ENCODE measurements at places on chromosomes 16 and 17.

- peaks cover 8% of the 10 kb centered on the region for H3K36me3 ChIP-seq
- no peak for DNase-seq
- H3K4me3 ChIP-seq: peak overlapping the region; percentile 87
- peak overlapping the region; percentile 87 for H3K27ac ChIP-seq
Measured at GRCh38 chr17:51165680-51166197, 472 bp upstream of the NME2 start.

GRCh38 chr16:56684256-56684925, 2.1 kb downstream of the MT1X start:
- no peaks in the 10 kb centered on the region for H3K4me1 ChIP-seq
- H3K4me3 ChIP-seq: no peak overlapping the region
- DNase-seq: no peak
- H3K36me3 ChIP-seq: no peaks in the 10 kb centered on the region

DNA sequence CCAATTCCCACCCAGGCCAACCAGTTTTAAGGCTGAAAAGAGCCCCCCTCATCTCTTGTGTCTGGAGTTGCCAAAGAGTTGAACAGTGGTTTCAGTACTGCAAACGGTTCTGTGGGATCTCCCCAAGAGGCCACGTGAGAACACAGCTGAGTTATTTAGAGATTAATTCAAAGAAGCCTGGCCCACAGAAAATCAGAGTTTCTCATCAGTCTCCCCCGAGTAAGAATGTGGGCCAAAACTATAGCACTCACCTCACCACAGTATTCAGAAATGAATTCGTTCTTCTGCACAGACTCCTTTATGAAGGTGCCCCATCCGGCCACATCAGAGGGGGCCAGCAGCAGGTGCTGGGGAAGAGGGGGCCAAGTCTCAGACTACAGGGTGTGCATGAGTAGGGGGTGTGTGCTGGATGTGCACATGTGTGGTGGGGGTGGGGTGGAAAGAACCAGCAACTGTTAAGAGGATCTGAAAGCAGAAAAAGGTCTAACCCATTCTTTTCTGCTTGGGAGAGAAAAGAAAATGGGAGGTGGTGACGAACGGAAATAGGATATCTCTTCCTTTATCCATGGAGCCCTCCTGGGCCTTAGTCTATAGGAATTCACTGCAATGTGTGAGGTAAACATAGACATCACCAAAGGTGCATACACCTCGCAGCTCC, 22.6 kb downstream of the CNTNAP1 start:
- H3K4me1 ChIP-seq: peaks cover 18% of the 10 kb centered on the region
- no peak overlapping the region for H3K4me3 ChIP-seq
- peak overlapping the region; percentile 53 for H3K27ac ChIP-seq
- peak; percentile 51 for DNase-seq

GRCh38 chr16:17222871-17223401, 247.8 kb downstream of the XYLT1 start:
- no peak overlapping the region for H3K4me3 ChIP-seq
- H3K27me3 ChIP-seq: no peaks in the 10 kb centered on the region
- H3K36me3 ChIP-seq: no peaks in the 10 kb centered on the region

DNA sequence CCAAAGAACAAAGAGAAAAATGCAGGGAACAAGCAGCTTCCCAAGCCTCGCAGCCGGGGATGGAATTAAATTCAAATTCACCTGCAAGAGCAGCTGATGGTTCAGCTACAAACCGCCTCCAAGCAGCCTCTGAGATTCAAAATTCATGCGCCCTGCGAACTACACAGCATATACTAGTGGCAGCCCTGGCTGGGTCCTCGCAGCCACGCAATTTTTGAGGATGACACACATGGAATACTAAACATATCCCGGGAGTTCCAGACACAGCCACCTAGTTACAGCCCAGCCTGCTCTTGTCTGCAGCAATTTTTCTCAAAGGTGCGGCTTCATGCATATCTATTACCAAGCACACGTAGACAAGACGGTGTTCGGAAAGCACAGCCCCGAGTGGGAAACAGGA, 35.9 kb upstream of the KIFC3 start:
- H3K4me3 ChIP-seq: no peak overlapping the region
- H3K27me3 ChIP-seq: no peaks in the 10 kb centered on the region
- no peaks in the 10 kb centered on the region for H3K4me1 ChIP-seq
- DNase-seq: no peak
- H3K27ac ChIP-seq: no peak overlapping the region
- H3K36me3 ChIP-seq: no peaks in the 10 kb centered on the region

DNA sequence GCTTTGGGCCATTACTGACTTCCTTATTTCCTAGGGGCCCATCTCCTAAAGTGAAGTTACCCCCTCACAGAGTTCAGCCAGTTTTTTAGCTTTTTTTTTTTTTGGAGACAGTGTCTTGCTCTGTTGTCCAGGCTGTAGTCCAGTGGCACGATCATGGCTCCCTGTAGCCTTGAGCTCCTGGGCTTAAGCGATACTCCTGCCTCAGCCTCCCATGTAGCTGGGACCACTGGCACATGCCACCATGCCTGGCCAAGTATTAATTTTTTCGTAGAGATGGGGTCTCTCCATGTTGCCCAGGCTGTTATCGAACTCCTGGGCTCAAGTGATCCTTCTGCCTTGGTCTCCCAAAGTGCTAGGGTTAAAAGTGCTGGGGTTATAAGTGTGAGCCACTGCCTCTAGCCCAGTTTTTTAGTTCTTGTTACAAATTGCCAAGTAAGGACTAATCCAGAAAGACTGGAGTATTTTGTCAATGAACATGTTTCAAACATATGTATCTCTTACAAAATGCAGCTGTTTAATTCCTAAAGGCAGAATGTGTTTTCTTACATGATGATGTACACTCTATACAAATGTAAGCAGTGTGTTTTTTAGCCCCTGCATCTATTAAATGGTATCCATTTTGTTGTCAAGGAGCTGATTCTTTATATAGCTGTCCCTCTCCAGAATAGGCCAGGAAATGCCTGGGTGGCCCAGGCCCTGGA, 49.1 kb upstream of the IL34 start:
- no peaks in the 10 kb centered on the region for H3K4me1 ChIP-seq
- no peaks in the 10 kb centered on the region for H3K27me3 ChIP-seq
- DNase-seq: no peak
- no peaks in the 10 kb centered on the region for H3K36me3 ChIP-seq

- H3K27me3 ChIP-seq: no peaks in the 10 kb centered on the region
- H3K4me3 ChIP-seq: no peak overlapping the region
- no peaks in the 10 kb centered on the region for H3K4me1 ChIP-seq
- no peak for DNase-seq
- H3K36me3 ChIP-seq: no peaks in the 10 kb centered on the region
Measured at GRCh38 chr17:12081720-12082119, 61.0 kb downstream of the MAP2K4 start.

DNA sequence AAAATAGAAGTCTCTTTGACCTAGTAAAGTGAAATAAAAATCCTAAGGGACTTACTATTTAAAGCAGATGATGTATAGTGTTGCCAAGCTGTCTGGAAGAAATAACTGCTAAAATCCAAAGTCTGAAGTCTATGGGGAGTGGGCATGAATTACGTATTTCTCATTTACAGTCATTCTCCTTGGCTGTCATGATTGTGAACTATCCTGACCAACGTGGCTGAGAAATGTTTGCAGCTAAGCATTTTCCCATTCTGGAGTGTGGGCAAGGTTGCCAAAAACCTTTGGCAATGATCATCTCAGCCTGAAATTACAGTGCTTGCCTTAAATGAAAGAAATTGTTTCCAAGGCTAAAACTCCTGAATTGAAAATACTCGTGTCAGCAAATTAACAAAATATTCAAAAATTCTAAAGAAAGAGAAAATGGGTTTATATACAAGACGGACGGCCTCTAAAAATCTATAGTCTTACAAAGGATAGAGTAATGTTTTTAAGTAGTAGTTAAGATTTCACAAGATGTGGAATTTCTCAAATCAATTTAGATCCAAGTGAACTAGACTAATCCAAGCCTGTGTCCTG, 77.0 kb downstream of the CACNG1 start:
- DNase-seq: no peak
- no peaks in the 10 kb centered on the region for H3K4me1 ChIP-seq
- no peaks in the 10 kb centered on the region for H3K27me3 ChIP-seq
- no peak overlapping the region for H3K4me3 ChIP-seq
- H3K36me3 ChIP-seq: peaks cover 9% of the 10 kb centered on the region
- H3K27ac ChIP-seq: no peak overlapping the region

GRCh38 chr16:53559270-53559951, 56.4 kb upstream of the AKTIP start:
- no peak overlapping the region for H3K4me3 ChIP-seq
- H3K4me1 ChIP-seq: no peaks in the 10 kb centered on the region
- no peaks in the 10 kb centered on the region for H3K36me3 ChIP-seq
- no peaks in the 10 kb centered on the region for H3K27me3 ChIP-seq

- peak overlapping the region; percentile 74 for H3K4me3 ChIP-seq
- H3K4me1 ChIP-seq: peaks cover 17% of the 10 kb centered on the region
- DNase-seq: no peak
- no peaks in the 10 kb centered on the region for H3K27me3 ChIP-seq
- no peaks in the 10 kb centered on the region for H3K36me3 ChIP-seq
- no peak overlapping the region for H3K27ac ChIP-seq
Measured at GRCh38 chr17:28745786-28746411, 2.1 kb downstream of the TRAF4 start.

- H3K27ac ChIP-seq: no peak overlapping the region
- no peak for DNase-seq
- H3K36me3 ChIP-seq: no peaks in the 10 kb centered on the region
Measured at GRCh38 chr16:54165912-54166865, 120.4 kb downstream of the IRX3 start.

- peak overlapping the region; percentile 83 for H3K4me3 ChIP-seq
- H3K4me1 ChIP-seq: peaks cover 4% of the 10 kb centered on the region
- H3K27me3 ChIP-seq: peaks cover 58% of the 10 kb centered on the region
- no peak for DNase-seq
- H3K27ac ChIP-seq: no peak overlapping the region
- H3K36me3 ChIP-seq: no peaks in the 10 kb centered on the region
Measured at GRCh38 chr17:80101946-80102663, 724 bp downstream of the GAA start.

Data from MM.1S (cell line).